ENCODE measurements at places on chromosomes 12 and 14. TPM values are rescaled to one million over a fixed set of nuclear protein-coding genes. Genes with fewer than 3 reads are reported as not detected.

The MTHFD1 gene
- total RNA-seq = 93.3 TPM

The PLD4 gene
- not detected for total RNA-seq

The SVOP gene
- not detected for total RNA-seq

The CFAP251 gene
- total RNA-seq = 81.1 TPM

The TMPRSS12 gene
- total RNA-seq = not detected

The CEBPE gene
- total RNA-seq = not detected

The IFT43 gene
- 37.9 TPM for total RNA-seq

The RNFT2 gene
- 0.34 TPM for total RNA-seq

The LRRC43 gene
- 0.62 TPM for total RNA-seq

The HCAR2 gene
- 0.61 TPM for total RNA-seq

The TMEM179 gene
- total RNA-seq = not detected

The SMCO3 gene
- total RNA-seq = not detected

The STAB2 gene
- total RNA-seq = not detected

The DDX24 gene
- total RNA-seq = 77.4 TPM

The TAS2R8 gene
- total RNA-seq = not detected

The NGB gene
- total RNA-seq = not detected

The TMEM119 gene
- 0.49 TPM for total RNA-seq

The KRT7 gene
- total RNA-seq = 353 TPM

The EPYC gene
- not detected for total RNA-seq

The CYP46A1 gene
- total RNA-seq = not detected

The KRT77 gene
- total RNA-seq = not detected

The SRGAP1 gene
- 9.1 TPM for total RNA-seq

The CLEC2B gene
- total RNA-seq = 1.6 TPM

The NTF3 gene
- not detected for total RNA-seq

The CLEC7A gene
- total RNA-seq = not detected

The KLRB1 gene
- not detected for total RNA-seq

The TMEM52B gene
- total RNA-seq = not detected

The MRPL51 gene
- total RNA-seq = 161 TPM

The KRT79 gene
- not detected for total RNA-seq

Data from hair follicular keratinocyte (primary cell).